ENCODE measurements at places on chromosomes 5 and 9.

- H3K4me3 ChIP-seq, result no peak overlapping the region
- H3K36me3 ChIP-seq, result no peaks in the 10 kb centered on the region
- H3K27ac ChIP-seq, result no peak overlapping the region
- H3K27me3 ChIP-seq, result no peaks in the 10 kb centered on the region
These were observed 146.4 kb downstream of the GABRB2 start for GRCh38 chr5:161399996-161400562.

DNA sequence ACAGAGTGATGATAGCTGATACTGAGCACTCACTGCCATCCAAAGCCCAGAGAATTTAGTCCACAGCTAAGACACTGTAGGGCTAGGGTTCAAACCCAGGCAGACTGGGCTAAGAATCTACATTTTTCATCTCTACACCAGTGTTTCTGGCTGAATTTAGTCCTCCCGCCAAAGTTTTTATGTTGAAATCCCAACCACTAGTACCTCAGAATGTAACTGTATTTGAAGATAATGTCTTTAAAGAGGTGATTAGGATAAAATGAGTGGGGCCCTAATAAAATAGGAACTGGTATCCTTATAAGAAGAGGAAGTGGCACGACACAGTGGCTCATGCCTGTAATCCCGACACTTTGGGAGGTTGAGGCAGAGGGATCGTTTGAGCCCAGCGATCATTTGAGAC is 4.3 kb downstream of the GNA14 start:
- peaks cover 7% of the 10 kb centered on the region for H3K4me1 ChIP-seq
- H3K27ac ChIP-seq, result no peak overlapping the region
- H3K4me3 ChIP-seq, result no peak overlapping the region
- no peaks in the 10 kb centered on the region for H3K36me3 ChIP-seq
- H3K27me3 ChIP-seq, result peaks cover 6% of the 10 kb centered on the region
- DNase-seq, result no peak

DNA sequence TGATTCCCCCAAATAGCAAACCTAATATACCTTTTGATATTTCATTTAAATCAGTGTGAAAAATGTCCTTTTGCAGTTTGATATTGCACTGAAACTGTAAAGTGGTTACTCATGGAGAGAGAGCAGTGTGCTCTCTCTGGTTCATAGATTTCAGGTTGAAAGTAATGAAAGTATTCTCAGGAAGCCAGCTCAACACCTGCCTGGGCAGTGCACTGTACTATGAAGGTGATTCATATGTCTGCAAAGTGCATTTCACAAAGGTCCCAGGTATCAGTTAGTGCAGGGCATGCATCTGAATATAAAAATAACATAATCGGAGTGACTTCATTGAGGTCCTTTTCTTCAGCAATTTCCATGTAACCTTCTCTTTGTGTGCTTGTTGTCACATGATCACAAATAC is 274.3 kb downstream of the CDH18 start:
- no peak for DNase-seq
- no peaks in the 10 kb centered on the region for H3K36me3 ChIP-seq
- H3K27me3 ChIP-seq, result no peaks in the 10 kb centered on the region
- no peaks in the 10 kb centered on the region for H3K4me1 ChIP-seq
- no peak overlapping the region for H3K27ac ChIP-seq

DNA sequence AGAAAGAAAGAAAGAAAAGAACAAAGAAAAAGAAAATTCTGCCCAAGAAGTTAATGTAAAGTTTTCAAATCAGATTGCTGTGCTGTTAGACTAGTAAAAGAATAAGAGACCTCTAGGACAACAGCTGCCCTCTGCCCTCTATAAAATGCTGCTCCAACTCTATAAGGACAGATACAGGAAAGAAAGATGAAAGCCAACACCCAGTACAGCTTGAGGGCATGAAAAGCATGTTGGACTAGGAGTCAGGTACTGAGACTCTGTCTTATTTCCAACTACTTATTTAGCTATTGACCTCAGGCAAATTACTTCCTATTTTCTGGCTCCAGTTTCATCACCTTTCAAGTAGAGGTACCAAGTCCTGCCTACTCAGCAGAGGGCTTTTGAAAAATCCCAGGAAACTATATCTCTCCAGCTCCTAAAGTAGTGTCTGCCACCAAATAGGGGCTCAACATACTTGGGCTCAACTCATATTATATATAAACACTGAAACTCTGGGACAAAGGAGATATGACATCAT is 5.7 kb downstream of the HBEGF start:
- no peak overlapping the region for H3K4me3 ChIP-seq
- H3K36me3 ChIP-seq, result no peaks in the 10 kb centered on the region
- no peak for DNase-seq
- H3K27ac ChIP-seq, result no peak overlapping the region
- H3K27me3 ChIP-seq, result no peaks in the 10 kb centered on the region
- H3K4me1 ChIP-seq, result peaks cover 3% of the 10 kb centered on the region

- no peaks in the 10 kb centered on the region for H3K4me1 ChIP-seq
- no peak overlapping the region for H3K27ac ChIP-seq
- H3K4me3 ChIP-seq, result no peak overlapping the region
These were observed 59.7 kb upstream of the ANKRD33B start for GRCh38 chr5:10503997-10504793.

DNA sequence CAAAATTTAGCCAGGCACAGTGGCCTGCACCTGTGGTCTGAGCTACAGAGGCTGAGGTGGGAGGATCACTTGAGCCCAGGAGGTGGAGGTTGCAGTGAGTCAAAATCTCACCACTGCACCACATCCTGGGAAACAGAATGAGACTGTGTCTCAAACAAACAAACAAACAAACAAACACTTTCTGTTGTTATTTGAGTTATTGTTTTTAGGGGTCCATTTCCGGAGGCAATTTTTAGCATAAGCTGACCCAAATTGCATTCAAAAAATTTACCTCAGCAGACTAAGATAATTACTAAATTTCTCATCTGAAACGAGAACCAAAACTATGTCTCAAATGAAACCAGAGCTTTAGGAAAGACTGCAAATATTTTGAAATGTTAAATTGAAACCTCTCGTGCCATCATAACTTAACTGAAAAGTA is 1485.1 kb downstream of the EFNA5 start:
- no peaks in the 10 kb centered on the region for H3K4me1 ChIP-seq
- no peaks in the 10 kb centered on the region for H3K27me3 ChIP-seq
- DNase-seq, result no peak
- no peak overlapping the region for H3K27ac ChIP-seq
- H3K4me3 ChIP-seq, result no peak overlapping the region

- no peaks in the 10 kb centered on the region for H3K4me1 ChIP-seq
- H3K27ac ChIP-seq, result no peak overlapping the region
- H3K36me3 ChIP-seq, result no peaks in the 10 kb centered on the region
- H3K27me3 ChIP-seq, result no peaks in the 10 kb centered on the region
These were observed 62.5 kb upstream of the ITGA1 start for GRCh38 chr5:52725065-52725746.

GRCh38 chr5:100840370-100840769 is 62.7 kb downstream of the ST8SIA4 start:
- peaks cover 3% of the 10 kb centered on the region for H3K4me1 ChIP-seq
- H3K27me3 ChIP-seq, result no peaks in the 10 kb centered on the region
- no peak overlapping the region for H3K27ac ChIP-seq
- no peaks in the 10 kb centered on the region for H3K36me3 ChIP-seq
- peak; percentile 6 for DNase-seq
- no peak overlapping the region for H3K4me3 ChIP-seq

DNA sequence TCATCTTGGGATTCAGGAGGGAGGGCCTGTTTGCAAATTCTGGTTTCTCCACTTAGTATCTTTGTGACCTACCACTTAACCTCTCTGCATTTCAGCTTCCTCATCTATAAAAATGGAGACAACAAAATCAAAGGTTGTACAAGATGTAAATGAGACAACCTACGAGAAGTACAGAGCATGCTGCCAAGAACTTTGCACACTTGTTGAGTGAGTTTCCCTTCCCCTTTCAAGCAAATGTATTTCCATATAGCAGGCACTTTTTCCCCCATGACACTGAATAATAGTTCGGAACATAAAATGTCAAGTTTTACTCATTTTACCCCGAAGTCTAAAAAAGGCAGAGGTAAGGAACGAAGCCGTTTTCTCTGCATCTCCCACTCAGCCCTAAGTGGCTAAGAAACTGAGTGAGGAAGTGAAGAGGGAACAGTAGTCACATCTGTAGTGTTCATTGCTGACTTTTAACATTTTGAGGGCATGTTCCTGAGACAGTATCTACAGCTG is 159.0 kb downstream of the TLE1 start:
- DNase-seq, result no peak

- H3K27me3 ChIP-seq, result peaks cover 4% of the 10 kb centered on the region
- no peaks in the 10 kb centered on the region for H3K4me1 ChIP-seq
- no peak for DNase-seq
- no peak overlapping the region for H3K4me3 ChIP-seq
- no peaks in the 10 kb centered on the region for H3K36me3 ChIP-seq
- no peak overlapping the region for H3K27ac ChIP-seq
These were observed 5.8 kb upstream of the FSTL4 start for GRCh38 chr5:133618141-133618540.

GRCh38 chr9:116737152-116737546 is 50.0 kb downstream of the TRIM32 start:
- no peaks in the 10 kb centered on the region for H3K36me3 ChIP-seq
- no peaks in the 10 kb centered on the region for H3K4me1 ChIP-seq
- no peak overlapping the region for H3K4me3 ChIP-seq
- no peak overlapping the region for H3K27ac ChIP-seq

- H3K27me3 ChIP-seq, result no peaks in the 10 kb centered on the region
- H3K4me3 ChIP-seq, result no peak overlapping the region
- DNase-seq, result no peak
- no peaks in the 10 kb centered on the region for H3K4me1 ChIP-seq
- H3K36me3 ChIP-seq, result no peaks in the 10 kb centered on the region
These were observed 25.5 kb downstream of the PITX1 start for GRCh38 chr5:135008556-135008955.

DNA sequence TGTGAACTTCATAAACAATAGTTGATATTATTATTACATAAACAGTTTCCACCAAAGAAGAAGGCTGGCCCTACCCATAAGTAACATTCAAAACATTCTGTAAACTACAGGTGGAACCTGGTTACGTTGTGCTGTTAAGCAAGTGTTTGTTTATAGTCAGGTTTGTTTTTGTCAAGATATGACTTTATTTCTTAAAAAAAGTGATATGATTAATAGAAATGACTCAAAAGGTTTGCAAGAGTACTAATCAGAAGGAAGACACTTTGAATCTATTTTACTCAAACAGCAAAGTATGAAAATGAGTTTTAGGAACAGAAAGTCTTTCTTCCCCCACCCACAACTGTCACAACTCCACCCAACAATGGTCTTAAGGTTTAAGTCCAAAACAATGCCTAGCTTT is 220.8 kb downstream of the PLK2 start:
- DNase-seq, result no peak
- no peaks in the 10 kb centered on the region for H3K36me3 ChIP-seq
- no peaks in the 10 kb centered on the region for H3K4me1 ChIP-seq

DNA sequence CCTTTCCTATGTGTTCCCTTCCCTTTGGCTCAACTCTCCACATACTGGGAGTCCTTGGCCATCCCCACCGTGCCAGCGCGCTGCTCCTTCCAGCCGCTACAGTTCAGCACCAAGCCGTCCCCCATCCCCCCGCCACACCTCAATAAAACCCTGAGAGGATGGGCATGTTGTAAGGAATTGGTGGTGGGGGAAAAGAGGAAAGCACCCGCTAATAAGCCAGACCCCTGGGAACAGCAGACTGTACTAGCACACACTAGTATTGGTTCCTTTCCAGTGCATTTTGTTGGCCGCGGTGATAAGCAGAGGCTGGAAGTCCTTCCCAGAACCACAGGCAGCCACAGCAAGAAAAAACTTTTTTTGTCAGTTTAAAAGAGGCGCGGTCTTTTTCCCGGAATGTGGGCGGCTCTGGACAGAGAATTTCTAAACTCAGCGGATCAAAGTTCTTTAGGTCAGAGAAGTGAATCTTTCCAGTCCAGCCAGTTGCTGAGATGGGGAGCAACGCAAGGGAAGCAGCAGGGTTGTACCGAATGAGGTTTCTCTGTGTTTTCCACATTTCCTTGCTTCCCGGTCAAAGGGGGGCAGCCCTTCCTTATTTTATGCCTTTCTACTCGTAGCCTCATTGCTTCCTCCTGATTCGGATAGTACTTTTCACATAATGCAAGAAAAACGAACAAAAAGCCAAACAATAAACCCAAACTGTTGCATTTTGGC is 2.1 kb downstream of the CHSY3 start:
- H3K4me3 ChIP-seq, result peak overlapping the region; percentile 2
- H3K36me3 ChIP-seq, result no peaks in the 10 kb centered on the region
- DNase-seq, result peak; percentile 19
- H3K27me3 ChIP-seq, result peaks cover 2% of the 10 kb centered on the region
- H3K27ac ChIP-seq, result no peak overlapping the region

GRCh38 chr9:73683862-73684591 is 532.4 kb downstream of the ANXA1 start:
- no peaks in the 10 kb centered on the region for H3K36me3 ChIP-seq
- no peak overlapping the region for H3K27ac ChIP-seq
- DNase-seq, result peak; percentile 68
- no peaks in the 10 kb centered on the region for H3K27me3 ChIP-seq
- no peaks in the 10 kb centered on the region for H3K4me1 ChIP-seq

GRCh38 chr5:80998590-80998979 is 38.4 kb downstream of the RASGRF2 start:
- H3K4me1 ChIP-seq, result no peaks in the 10 kb centered on the region
- no peak overlapping the region for H3K4me3 ChIP-seq
- H3K36me3 ChIP-seq, result no peaks in the 10 kb centered on the region

DNA sequence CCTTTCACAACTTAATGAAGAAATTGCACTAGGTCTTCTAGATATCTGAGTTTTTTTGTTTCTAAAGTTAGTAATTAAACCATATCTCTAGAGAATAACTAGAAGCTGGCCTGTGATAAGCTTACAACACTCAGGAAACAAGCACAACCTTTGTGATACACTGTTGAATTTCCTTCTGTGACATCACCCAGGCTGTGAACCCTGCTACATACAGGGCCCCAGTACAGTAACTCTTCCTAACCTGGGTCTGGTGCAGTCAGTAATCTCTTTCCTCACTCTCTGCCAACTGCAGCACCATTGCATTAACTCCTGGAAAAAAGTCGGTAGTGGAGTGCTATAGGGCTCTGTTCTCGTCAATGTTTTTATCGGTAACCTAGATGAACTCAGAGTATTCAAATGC is 10.6 kb upstream of the IGFBPL1 start:
- H3K27ac ChIP-seq, result no peak overlapping the region
- peak; percentile 42 for DNase-seq
- no peak overlapping the region for H3K4me3 ChIP-seq
- H3K4me1 ChIP-seq, result peaks cover 14% of the 10 kb centered on the region

All from mesendoderm (in vitro differentiated cells).